Fibroblast of skin of back (primary cell): ENCODE measurements at places on chromosomes 2 and 18.

GRCh38 chr18:45221363-45221762 is 393.9 kb upstream of the SLC14A2 start:
- peak; percentile 93 for DNase-seq

DNA sequence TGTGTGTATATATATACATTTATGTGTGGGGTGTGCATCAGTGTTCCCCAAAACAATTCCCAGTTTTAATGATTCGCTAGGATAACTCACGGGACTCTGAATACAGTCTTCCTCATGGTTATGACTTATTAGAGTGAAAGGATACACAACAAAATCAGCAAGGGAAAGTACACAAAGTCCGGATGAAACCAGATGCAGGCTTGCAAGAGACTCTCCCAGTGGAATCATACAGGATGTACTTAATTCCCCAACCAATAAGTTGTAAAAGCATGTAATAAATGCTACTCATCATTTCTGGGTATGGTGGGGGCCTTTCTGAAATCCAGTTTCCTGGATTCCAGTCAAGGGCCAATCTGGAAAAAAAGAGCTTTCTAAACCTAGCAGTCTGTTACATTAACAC is 654.1 kb upstream of the SYT4 start:
- DNase-seq: no peak

- no peak for DNase-seq
These were observed 637.3 kb downstream of the TRIB2 start for GRCh38 chr2:13354031-13354430.

DNA sequence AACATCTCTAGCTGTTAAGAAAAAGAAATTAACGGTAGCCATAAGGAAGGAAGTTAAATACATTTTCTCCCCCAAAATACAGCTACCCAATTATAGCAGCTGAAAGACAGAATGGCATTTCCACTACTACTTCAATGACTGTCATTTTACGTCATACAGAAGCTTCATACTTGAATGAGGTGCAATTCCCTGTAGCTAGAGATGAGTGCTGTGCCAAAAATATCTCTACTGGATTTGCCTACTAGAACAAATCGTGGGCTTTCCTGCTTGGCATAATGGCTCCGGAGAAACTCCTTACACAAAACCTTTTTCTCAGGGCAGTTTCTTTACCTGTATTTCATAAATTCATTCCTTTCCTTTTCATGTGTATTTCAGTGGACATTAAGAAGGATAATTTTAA is 36.3 kb upstream of the NRXN1 start:
- no peak for DNase-seq

GRCh38 chr2:164910101-164910899 is 45.0 kb downstream of the SLC38A11 start:
- DNase-seq: no peak

DNA sequence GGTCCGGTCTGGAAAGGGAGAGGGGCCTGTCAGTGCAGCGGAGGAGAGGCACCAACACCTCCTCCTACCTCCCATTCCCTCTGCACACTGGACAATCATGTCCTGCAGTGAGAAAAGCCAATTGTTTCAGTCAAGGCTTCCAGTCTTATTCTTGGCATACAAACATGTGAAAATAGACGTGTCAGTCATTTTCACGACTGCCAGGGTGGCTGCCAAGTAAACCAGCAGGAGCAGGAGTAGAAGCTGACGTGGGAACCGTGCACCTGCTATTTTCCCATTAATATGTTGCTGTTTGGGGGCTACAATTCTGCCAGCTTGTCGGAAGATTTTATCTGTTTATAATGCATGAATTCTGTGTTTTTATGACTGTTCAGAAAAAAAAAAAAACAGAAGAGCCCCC is 202.3 kb downstream of the SPP2 start:
- no peak for DNase-seq
